ENCODE measurements at places on chromosomes 3 and 15.

GRCh38 chr3:48372862-48373435, 930 bp downstream of the FBXW12 start:
- no peak for DNase-seq

DNA sequence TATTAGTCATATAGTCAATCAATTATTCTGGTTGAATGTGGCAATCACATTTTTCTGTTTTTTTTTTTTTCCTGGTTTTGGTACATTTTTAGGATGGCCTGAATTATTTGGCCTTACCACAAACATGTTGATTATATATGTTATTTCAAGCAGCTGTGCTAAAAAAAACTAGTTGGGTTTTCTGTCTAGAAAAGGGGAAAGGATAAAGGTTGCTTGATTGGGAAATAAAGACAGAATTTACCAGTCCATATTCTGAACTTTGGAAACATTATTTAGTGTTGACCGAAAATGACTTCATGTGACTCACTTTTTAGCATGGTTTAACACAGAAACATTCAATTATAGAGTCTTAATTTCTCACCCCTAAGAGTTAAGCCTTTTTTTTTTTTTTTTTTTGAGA, 8.1 kb downstream of the MORF4L1 start:
- no peak for DNase-seq

- no peak for DNase-seq
Observed at GRCh38 chr3:100099621-100100020, 14.7 kb downstream of the FILIP1L start.

DNA sequence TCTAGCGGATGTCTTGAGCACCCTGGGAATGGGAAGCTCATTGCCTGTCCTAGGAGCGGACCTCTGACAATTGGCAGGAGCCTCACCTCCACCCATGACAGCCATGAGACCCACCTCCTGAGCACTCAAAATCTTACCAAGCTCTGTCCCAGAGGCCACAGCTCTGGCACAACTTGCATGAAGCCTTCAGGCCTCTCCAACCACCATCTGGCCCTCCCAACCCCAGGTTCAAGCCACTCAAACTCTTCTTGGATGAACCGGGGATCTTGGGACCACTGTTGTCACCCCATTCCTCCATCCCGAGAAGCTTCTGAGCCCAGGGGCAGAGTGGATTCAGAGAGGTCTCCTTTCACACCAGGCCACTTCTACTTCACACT, 1.5 kb downstream of the VIPR1 start:
- DNase-seq = no peak

GRCh38 chr3:43181202-43181821, 75.4 kb upstream of the POMGNT2 start:
- DNase-seq = no peak

- DNase-seq = no peak
Observed at GRCh38 chr15:54675241-54675640, 521.5 kb downstream of the RSL24D1 start.

DNA sequence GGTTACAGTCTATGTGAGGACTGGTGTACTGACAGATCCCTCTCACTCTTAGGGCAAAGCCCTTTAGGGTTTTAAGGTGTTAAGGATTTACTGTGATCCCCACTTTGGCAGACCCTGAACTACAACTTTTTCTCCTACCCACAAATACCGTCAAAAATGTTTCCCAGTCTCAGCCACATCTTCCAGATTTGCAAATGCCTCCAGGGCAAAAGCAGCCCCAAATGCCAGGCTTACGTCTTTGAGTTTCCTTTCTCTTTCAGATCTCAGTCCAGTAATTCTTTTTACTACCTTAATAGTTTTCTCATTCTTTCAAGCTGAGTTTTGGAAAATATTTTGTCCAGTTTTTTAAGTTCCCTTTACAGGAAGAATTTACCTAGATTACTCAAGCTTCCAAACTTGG, 13.4 kb upstream of the ITGA11 start:
- DNase-seq = no peak

GRCh38 chr3:138188013-138188730, 1.1 kb downstream of the ARMC8 start:
- no peak for DNase-seq

DNA sequence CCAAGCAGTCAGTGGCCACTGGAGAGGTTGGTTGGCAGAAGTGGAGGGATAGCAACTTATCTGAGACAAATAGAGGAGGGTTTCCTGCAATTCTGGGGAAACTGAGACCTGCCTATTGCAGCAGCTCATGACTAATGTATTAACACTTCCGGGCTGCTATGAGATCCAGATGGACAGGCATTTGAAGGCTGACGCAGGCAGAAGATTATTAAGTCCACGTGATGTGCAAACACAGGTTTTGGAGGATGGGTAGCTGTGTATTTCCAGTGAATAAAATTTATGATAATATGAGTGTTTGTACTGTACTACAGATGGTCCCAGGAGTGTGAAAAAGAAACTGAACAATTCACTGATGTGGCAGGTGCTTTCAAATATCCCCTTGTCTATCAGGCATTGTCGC, 28.5 kb upstream of the CFAP161 start:
- no peak for DNase-seq

- DNase-seq = no peak
Observed at GRCh38 chr3:69998759-69999139, 784 bp upstream of the SAMMSON start.

GRCh38 chr3:191414732-191415131, 46.2 kb upstream of the PYDC2 start:
- DNase-seq = no peak

GRCh38 chr3:31452495-31453106, 80.1 kb upstream of the STT3B start:
- DNase-seq = no peak

DNA sequence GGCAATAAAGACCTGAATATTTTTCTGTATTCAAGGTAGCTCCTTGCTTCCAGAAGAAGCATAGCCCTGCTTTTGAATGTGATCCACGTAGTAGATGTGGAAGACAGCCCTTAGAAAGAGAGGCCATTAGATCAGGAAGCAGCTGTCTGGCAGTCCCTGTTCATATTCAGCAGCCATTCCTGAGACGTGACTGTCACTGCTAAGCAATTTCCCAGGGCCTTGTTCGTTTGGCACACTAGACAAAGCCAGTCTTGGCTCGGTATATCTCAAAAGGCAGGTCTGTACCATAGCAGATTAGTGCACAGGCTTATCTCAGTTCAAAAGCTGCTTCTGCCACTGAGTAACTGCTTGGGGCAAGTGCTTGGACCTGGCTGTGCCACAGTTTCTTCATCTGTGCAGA, 287.8 kb upstream of the MCTP2 start:
- no peak for DNase-seq

GRCh38 chr15:62107571-62108121, 40.9 kb downstream of the C2CD4A start:
- no peak for DNase-seq

DNA sequence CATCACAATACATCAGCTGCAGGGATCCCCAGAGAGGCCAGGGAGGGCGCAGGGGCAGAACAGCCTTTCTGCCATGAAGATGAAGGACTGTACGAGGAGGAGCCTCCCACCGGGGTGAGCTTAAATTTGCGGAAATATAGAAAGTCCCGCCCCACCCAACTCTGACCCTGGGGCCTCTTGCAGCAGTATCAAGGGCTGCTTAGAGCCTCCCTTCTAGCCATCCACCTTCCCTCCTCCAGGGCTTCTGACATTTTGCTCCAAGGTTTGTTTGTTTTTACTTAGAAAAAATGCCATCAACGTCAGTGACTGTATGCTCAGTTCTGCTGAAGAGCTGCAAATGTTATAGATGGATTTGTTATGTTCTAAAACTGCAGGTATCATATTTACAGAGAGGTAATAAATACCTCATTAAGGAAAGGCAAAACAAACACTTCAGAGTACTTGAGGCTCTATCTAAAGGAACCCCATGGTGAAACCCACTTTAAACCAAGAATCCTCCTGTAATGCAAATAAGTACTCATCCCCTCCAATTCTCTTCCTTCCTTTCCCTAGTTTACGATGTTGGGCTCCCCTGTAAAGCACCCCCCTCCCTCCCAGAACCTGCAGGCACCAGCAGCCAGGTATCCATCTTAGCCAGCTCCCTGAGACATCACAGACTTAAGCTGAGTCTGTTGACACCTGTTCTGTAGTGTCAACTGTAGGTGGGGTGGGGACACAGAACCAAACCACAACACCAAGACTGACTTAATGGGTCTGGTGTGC, 30.5 kb downstream of the RFTN1 start:
- DNase-seq = no peak

GRCh38 chr15:62053439-62054085, 6.7 kb downstream of the VPS13C start:
- DNase-seq = no peak

DNA sequence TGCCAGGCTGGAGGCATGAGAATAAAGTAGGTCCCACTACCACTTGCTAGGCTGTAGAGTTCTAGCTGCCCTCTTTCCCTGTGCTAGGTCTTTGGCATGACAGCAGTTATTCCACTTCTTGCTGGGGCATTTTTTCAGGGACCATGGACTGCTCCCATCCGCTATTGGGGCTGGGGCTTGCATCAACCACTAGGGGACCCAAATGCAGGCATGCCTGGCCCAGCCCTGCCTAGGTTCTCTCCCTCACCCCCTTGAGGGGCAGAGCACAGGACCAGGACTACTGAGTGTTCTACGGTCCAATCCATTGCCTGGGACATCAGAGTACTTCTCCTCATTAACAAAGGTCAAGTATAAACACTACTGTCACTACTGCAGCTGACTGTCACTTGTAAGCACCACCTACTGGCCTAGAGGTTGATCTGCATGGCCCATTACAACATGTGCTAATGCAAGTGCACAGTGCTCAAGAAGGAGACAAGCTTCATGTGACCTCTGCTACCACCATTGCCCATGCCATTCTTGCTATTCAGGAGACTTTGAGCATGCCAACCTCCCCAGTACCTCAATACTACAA, 270.5 kb downstream of the MBNL1 start:
- DNase-seq = no peak

DNA sequence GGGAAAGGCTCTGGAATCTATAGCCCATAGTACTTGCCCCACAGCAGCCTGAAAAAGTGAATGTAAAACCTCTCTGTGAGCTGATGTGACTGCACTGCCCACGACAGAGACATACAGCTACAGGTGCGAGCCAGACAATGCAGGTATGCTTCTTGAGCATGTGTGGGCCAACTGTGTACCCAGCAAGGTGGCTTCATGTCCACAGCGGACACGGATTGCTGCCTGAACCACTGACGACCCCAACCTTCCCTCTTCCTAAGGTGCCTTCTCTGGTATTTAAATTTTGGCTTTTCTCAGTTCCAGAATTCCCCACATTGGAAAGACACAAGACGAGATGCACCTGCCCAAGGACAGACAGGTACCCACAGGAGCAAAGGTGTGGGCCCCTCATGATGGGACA, 65.8 kb downstream of the SCN5A start:
- no peak for DNase-seq

- DNase-seq = no peak
Observed at GRCh38 chr15:31806106-31806505, 224.2 kb upstream of the CHRNA7 start.

DNA sequence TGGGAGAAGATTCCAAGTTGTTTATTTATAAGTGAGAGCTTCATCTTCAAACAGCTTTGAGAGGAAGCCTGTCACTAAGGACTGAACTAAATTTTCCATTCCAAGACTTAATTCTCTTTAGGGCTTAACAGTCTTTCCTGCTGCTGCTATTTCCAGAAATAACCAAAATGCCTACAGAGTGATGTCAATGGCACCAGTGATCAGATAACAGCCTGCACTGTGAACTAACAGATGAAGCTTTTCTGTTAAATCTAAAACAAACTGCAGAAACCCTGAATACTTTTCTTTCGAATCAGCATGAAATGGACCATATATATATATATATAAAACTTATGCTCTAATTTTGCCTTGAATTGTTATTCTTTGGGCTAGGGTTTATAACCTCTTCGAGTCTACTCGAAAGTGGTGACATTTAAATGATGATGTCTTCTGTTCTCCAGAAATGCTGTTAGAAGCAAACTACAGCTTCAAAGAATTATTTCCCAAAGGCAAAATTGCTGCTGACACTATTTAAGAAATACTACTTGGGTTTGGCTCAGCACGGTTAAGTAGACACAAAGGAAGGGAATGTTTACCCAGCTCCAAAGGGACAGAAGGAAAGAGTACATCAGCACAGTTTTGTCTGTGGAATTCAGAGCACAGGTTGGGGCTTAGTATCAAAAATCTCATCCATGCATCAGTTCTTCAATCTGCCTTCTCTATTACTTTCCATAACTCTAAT, 238.5 kb upstream of the LRRN1 start:
- no peak for DNase-seq

DNA sequence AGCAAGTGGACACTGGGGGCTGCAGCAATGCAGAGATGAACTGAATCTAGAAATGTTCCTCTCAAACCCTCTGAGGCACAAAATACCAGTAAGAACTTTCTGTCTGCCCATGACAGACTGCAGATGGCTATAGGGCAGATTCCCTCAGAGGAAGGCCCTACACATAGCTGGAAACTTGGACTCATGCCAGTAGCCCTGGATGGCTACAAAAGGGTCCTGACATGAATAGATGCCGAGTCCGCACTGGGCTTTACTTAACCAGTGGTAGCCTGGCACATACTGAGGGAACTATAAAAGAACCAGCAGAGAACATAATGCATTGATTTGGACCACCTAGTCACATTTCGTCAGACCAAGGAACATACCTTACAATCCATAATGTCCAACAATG, 66.7 kb downstream of the C3orf80 start:
- DNase-seq = no peak

DNA sequence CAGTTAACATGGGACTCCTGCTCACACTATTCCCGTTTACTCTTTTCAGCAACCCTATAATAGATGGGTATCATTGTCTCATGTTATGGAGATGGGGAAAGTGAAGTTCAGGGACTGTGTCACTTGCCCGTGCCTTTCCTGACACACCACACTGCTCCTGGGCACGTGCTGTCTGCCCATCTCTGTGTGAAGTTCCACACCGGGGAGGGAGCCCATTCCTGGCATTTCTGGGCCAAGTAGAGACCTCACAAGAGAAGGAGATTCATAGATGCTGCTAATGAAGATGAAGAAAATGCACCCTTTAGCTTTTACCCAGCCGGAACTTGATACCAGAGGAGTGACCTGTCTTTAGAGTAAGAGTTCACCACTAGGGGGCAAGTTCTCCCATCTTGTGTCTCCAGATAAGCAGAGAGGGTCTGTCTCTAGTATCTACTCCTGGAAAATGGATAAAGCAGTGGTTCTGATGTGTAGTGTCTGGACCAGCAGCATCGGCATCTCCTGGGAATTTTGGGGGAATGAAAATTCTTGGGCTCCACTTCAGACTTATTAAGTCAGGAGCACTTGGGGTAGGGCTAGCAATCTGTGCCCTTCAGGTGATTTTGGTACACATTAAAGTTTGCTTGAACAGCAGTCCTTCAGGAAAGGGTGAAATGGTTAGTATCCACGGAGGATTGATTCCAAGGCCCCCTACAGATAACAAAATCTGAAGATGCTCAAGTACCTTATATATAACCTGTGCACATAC, 2.0 kb upstream of the TOPBP1 start:
- DNase-seq = peak; percentile 51

DNA sequence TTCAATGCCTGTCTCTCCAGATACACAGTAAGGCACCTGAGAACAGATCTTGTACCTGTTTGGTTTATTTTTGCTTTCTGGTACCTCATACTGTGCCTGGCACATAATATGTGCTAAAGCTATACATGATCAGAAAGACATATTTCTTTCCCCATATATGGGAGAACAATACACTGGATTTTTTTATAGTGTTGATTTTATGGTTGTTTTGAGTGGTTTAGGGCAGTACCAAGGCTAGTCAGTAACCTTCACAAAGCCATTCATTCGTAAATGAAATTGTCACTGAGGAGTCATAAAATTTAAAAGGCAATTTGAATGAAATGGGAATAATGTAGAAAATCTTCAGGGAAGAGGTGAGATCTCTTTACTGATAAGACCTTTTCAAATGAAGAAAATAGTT, 810.2 kb downstream of the TUSC7 start:
- DNase-seq = no peak

GRCh38 chr3:73572368-73572767, 52.4 kb downstream of the PDZRN3 start:
- no peak for DNase-seq

All from NCI-H446 (cell line).